CD4-positive, alpha-beta T cell treated with Interleukin-6 at 100 ng/mL for 8 hours (primary cell): ENCODE measurements at places on chromosomes 2 and 18.

DNA sequence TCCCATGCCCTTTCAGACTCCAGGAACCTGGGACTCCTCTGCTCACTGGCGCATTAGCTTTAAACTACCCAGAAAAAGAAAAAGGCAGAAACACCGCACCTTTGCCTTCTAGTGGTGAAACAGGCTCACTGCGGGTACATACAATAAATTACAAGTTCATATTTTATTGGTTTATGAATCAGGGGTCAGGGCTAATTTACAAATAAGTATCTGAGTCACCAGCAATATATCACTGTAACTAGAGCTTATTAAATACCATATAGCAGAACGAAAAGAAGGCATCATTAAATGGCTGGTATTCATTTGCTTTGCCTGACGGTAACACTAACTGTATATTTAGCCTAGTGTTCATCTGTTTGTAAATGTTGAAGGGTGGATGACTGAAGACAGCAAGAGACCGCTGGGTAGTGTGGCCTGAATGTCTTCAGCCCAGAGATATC, 26.9 kb upstream of the DTNB start:
- DNase-seq: peak; percentile 31

DNA sequence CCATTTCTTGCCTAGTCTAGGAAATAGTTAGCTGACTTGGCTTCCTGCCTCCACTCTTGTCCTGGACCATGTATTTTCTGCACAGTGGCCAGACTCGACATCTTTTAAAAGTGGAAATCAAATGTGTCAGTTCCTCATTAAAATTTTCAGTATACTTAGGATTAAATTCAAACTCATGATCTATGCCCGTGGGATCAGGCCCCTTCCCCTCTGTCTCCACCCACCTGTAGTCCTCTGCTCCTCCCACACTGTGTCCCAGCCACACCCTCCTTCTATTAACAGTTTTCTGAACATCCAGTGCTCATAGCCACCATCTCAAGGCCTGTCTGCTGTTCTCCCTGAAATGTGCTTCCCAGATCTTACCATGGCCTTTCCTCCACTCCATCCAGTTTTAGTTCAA, 13.3 kb downstream of the ARHGAP25 start:
- DNase-seq: no peak

- no peak for DNase-seq
Measured at GRCh38 chr2:238777369-238778067, 70.4 kb upstream of the TWIST2 start.

- no peak for DNase-seq
Measured at GRCh38 chr18:12254136-12254819, at the start of gene CIDEA. Gene CIDEA (plus strand): TSS chr18:12254361. CDS start chr18:12254384, 23 bp downstream.

- DNase-seq: no peak
Measured at GRCh38 chr2:58796239-58796910, 555.2 kb upstream of the FANCL start.

DNA sequence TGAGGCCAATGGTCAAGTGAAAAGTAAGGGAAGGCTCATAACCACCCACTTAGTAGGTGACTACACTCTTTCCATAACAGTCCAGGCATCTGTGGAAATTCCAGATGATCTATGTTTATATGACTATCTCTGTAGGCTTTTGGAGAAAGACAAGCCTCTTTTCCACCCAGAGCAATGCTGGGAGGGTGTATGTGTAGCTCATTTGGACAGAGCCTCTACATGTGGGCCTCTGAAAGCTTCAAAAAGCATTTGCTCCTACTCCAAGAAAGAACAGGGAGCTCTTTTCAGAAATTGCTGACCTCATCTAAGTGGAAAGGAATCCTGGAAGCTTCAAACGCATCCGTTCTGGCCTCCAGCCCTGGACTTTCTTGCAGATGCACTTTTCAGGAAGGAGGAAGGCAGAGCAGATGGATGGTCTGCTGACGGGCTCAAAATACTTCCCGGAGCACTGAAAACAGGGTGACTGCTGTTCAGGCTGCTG, 308.7 kb downstream of the LRATD1 start:
- no peak for DNase-seq

GRCh38 chr2:60262178-60262577, 291.3 kb downstream of the BCL11A start:
- DNase-seq: no peak

DNA sequence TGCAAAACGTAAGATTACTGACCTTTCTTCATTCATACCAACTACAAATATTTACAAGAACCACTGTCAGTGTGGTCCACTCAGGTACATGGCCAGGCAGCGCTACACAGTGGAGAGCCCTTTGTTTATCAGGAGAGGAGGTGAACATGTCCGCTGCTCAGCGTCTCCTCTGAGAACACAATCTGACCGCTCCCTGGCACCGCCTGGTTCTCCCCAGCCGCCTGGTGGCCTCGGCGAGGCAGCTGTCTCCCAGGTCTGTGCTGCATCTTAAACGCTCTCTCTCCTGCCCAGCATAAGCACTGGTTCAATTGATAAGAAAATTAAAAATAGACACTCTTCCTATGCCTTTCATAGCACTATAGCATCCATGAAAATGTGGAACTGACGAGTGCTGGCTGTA, 146.8 kb upstream of the PXDN start:
- DNase-seq: no peak

GRCh38 chr2:232473467-232473890, 14.2 kb downstream of the ECEL1 start:
- no peak for DNase-seq

GRCh38 chr2:110847651-110848050, 115.3 kb downstream of the ACOXL start:
- DNase-seq: no peak

GRCh38 chr2:85611705-85612587, at the start of gene C2orf68:
Gene C2orf68 (minus strand): TSS chr2:85612066. CDS start chr2:85611984, 82 bp downstream.
- peak; percentile 81 for DNase-seq

GRCh38 chr2:241188361-241189092, at the start of gene ANO7:
Gene ANO7 (plus strand): TSS chr2:241188677. CDS start chr2:241190064, 1,387 bp downstream.
- DNase-seq: no peak

- DNase-seq: no peak
Measured at GRCh38 chr18:55491616-55492015, 96.4 kb downstream of the TCF4 start.

- no peak for DNase-seq
Measured at GRCh38 chr2:60548845-60549237, 4.6 kb downstream of the BCL11A start.

GRCh38 chr2:196745711-196746110, 53.8 kb downstream of the GTF3C3 start:
- no peak for DNase-seq

DNA sequence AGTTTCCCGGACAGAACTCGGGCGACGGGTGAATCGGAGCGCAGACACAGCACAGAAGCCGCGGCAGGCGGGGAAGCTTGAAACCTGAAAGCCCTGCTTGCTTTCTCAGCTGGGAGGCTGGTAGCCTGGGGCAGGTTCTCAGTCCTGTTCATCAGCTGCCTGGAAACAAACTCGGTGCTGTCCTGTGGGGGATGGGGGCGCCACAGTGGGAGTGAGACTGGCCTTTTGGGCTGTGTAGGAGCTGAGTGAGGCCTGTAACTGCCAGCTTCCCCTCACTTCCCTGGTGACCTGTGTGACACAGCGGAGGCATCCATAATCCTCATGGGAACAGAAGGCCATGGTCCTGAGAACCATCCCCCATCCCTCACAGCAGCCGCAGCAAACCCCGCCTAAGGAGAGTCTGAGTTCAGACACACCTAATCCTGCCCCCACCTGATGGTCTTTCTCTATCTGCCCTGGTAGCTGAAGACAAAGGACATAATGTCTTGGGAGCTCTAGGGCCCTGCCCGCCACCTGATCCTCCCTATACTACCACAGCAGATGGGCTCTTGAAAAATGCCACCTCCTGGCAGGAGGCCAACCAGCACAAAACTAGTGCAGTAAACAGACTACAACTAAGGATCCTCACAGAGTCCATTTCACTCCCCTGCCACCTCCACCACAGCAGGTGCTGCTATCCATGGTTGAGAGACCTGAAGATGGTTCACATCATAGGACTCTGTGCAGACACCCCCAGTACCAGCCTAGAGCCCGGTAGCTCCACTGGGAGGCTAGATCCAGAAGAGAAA, 52.7 kb upstream of the LDLRAD4 start:
- DNase-seq: no peak

GRCh38 chr2:98822301-98823164, 91.6 kb upstream of the MGAT4A start:
- DNase-seq: peak; percentile 39

GRCh38 chr2:74440378-74441169, 1.2 kb downstream of the RTKN start:
- DNase-seq: no peak

- peak; percentile 56 for DNase-seq
Measured at GRCh38 chr18:74631623-74632350, 34.1 kb downstream of the ZNF407 start.

GRCh38 chr18:57980573-57981307, 63.3 kb upstream of the NEDD4L start:
- no peak for DNase-seq

- no peak for DNase-seq
Measured at GRCh38 chr2:76752506-76752905, 769.7 kb downstream of the LRRTM4 start.

DNA sequence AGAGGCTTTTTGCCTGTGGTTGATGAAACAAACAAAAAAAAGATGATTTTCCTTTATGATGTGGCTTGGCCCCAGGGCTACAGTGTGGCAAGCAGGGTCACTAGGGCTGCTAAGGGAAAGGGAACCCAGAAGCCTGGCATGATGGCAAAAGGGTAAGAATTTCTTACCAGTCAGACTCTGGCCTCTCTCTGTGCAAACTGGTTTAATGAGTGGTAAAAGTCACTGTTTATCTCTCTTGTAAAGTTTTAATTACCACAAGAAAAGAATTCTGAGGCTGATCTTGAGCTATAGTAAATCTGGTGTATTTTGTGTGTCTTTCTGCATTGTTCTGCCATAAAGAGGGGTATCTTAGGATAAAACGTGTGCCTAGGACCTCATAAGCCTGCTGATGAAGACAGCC, 275.4 kb downstream of the STK39 start:
- no peak for DNase-seq

- no peak for DNase-seq
Measured at GRCh38 chr2:194126418-194126817, 1530.6 kb upstream of the SLC39A10 start.

GRCh38 chr2:34096562-34097171, 497.6 kb upstream of the FAM98A start:
- peak; percentile 7 for DNase-seq

- no peak for DNase-seq
Measured at GRCh38 chr2:70716131-70716743, 51.8 kb downstream of the ADD2 start.

GRCh38 chr18:32753656-32754260, 19.1 kb downstream of the KLHL14 start:
- DNase-seq: no peak

GRCh38 chr18:23779696-23780303, 90.5 kb downstream of the LAMA3 start:
- no peak for DNase-seq

GRCh38 chr2:7594211-7594610, 677.0 kb downstream of the RNF144A start:
- no peak for DNase-seq

GRCh38 chr2:173410579-173410978, 55.9 kb downstream of the CDCA7 start:
- no peak for DNase-seq

GRCh38 chr2:235025800-235026536, 74.2 kb downstream of the SH3BP4 start:
- DNase-seq: no peak

- DNase-seq: no peak
Measured at GRCh38 chr2:211688196-211688595, 850.4 kb downstream of the ERBB4 start.

DNA sequence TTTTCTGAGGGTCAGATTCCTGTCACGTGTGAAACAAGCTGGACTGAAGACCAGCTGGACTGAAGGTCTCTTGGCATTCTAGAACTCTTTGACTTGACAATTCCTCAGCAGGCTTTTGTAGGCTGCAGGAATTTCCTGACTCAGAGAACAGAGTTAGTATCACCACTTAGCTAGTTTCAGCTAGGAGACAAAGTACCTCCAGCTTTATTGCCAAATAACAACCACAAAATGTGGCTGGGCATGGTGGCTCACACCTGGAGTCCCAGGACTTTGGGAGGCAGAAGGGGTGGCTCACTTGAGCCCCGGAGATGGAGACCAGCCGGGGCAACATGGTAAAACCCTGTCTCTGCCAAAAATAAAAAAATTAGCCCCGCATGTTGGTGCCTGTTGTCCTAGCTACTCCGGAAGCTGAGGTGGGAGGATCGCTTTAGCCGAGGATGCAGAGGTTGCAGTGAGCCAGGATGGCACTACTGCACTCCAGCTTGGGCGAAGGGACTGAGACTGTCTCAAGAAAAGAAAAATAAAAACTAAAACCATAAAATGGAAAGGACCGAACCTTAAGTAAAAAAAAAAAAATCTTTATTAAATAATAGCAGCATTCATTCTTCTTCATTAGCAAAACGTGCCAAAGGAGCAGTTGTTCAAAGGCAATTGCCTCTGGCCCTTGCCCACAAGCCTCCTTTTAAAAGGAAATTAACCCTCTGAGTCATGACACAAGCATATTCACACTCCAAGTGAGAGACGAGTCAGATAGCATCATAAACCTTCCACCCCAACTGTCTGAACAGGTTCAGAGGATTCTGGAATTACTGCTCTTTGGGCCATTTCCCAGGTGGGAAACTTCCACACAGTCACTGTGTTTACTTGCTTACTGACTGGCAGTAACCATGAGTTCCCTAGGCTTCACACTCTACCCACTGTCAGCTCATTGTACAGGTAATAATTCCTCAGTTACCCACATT, 88.9 kb downstream of the MYL12B start:
- DNase-seq: no peak

GRCh38 chr18:57437766-57438671, 2.8 kb downstream of the ONECUT2 start:
- no peak for DNase-seq

DNA sequence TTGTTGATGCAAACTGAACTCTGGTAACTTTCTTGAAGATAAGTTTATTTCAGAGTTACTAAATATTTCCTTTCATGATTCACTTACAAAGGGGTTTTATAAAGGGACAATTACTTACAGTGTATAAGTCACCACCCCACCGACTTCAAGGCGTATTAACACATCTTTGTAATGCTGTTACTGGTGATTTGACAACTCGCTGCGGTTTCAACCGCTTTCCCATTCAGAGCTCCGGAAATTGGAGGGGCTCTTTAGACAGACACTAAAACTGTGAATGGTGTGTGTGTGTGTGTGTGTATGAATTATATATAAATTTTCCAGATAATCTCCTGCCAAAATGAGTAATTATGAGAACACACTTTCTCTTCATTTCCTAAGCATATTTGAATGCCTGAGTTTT, 4.9 kb downstream of the TM4SF20 start:
- no peak for DNase-seq

DNA sequence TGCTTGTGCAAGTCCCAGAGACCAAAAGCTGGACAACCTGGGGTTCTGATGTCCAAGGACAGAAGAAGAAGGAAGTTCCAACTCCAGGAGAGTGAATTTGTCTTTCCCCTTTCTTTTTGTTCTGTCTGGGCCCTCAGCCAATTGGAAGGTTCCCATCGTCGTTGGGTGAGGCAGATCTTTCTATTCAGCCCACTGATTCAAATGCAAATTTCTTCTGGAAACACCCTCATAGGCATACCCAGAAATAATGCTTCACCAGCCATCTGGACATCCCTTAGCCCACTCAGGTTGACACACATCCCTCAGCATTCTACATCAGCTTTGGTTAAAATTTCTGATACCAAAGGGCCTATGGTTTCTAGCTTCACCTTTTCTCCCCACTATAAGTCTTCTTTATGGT, 156.5 kb downstream of the SP3 start:
- DNase-seq: no peak
